H9 (cell line): ENCODE measurements at places on chromosomes 6 and 20. TPM values are rescaled to one million over a fixed set of nuclear protein-coding genes. Genes with fewer than 3 reads are reported as not detected.

Gene TRERF1
- 18.0 and 19.7 TPM in 2 replicates for total RNA-seq

Gene FAXC
- total RNA-seq, result 17.2 and 17.7 TPM in 2 replicates

- H3K27ac ChIP-seq, result no peak overlapping the region
- no peak overlapping the region for H3K4me3 ChIP-seq
- no peak for DNase-seq
- H3K4me1 ChIP-seq, result no peaks in the 10 kb centered on the region
- H3K36me3 ChIP-seq, result peaks cover 24% of the 10 kb centered on the region
- H3K27me3 ChIP-seq, result no peaks in the 10 kb centered on the region
Measured at GRCh38 chr20:6030453-6031080, 23.3 kb downstream of the LRRN4 start.

GRCh38 chr20:19880256-19881079, 122.4 kb downstream of the RIN2 start:
- no peaks in the 10 kb centered on the region for H3K36me3 ChIP-seq
- no peak for DNase-seq
- H3K4me1 ChIP-seq, result no peaks in the 10 kb centered on the region
- no peak overlapping the region for H3K4me3 ChIP-seq

Gene RAET1L
- total RNA-seq, result not detected in 2 replicates

DNA sequence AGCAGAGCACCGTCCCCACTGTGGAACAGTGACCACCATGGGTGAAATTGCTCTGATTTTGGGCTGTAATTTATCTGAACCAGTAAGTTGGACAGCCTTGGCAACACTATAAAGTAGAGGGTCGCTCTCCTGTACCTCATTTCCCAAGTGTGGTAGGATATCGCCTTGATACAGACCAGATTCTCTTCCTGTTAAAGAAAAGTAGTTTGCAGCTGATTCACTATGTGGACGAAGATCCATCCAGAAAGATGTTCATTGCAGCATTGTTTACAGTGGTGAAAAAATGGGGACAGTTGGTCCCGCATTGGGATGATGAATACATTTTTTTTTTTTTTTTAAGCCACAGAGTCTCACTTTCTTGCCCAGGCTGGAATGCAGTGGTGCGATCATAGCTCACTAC, 74.3 kb downstream of the SLX4IP start:
- no peak overlapping the region for H3K27ac ChIP-seq
- no peak overlapping the region for H3K4me3 ChIP-seq
- no peaks in the 10 kb centered on the region for H3K27me3 ChIP-seq
- no peaks in the 10 kb centered on the region for H3K36me3 ChIP-seq

Gene VSX1
- total RNA-seq, result not detected in 2 replicates

DNA sequence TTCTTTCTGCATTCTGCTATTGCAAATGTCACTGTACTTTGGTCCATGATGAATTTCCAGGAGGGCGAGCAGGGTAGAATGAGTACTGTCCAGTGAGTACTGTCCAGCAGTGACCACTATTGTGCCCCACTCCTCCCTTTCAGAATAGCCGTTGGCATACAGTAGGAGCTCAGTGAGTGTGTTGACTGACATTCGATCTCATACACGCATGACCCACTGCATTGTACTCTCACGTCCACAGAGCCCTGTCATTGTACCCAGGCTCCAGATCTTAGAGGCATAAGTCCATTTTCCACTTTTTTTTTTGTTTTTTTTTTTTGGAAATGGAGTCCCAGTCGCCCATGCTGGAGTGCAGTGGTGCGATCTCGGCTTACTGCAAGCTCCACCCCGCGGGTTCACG, 8.2 kb downstream of the DYNLRB1 start:
- no peaks in the 10 kb centered on the region for H3K27me3 ChIP-seq
- H3K4me1 ChIP-seq, result no peaks in the 10 kb centered on the region
- no peak overlapping the region for H3K4me3 ChIP-seq
- no peak overlapping the region for H3K27ac ChIP-seq
- DNase-seq, result no peak
- H3K36me3 ChIP-seq, result peaks cover 8% of the 10 kb centered on the region; the same call in 2 of the 3 replicates

Gene FAM217A
- total RNA-seq, result not detected in 2 replicates

Gene FHL5
- not detected in 2 replicates for total RNA-seq

Gene E2F1
- 57.9 and 58.7 TPM in 2 replicates for total RNA-seq

DNA sequence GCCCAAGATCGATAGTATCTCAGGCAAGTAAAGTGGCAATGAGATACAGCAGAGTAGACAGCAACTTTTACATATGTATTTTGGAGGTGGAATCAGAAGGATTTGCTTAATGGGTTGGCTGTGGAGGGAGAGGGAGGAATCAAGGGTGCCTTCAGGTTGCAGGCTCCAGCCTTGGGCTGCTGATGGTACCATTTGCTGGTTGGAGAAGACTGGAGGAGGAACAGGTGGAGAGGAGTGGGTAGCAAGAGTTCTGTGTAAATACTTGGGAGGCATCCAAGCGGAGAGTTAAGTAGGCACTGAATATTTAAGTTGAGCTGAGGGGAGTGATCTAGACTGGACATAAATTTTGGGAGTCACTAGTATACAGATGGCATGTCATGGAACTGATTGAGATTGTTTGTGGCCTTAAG, 5.2 kb downstream of the BICRAL start:
- H3K27me3 ChIP-seq, result no peaks in the 10 kb centered on the region
- no peak overlapping the region for H3K27ac ChIP-seq
- peaks cover 20% of the 10 kb centered on the region for H3K36me3 ChIP-seq
- DNase-seq, result no peak
- H3K4me3 ChIP-seq, result no peak overlapping the region
- peaks cover 3% of the 10 kb centered on the region; the same call in 1 of the 2 replicates for H3K4me1 ChIP-seq

DNA sequence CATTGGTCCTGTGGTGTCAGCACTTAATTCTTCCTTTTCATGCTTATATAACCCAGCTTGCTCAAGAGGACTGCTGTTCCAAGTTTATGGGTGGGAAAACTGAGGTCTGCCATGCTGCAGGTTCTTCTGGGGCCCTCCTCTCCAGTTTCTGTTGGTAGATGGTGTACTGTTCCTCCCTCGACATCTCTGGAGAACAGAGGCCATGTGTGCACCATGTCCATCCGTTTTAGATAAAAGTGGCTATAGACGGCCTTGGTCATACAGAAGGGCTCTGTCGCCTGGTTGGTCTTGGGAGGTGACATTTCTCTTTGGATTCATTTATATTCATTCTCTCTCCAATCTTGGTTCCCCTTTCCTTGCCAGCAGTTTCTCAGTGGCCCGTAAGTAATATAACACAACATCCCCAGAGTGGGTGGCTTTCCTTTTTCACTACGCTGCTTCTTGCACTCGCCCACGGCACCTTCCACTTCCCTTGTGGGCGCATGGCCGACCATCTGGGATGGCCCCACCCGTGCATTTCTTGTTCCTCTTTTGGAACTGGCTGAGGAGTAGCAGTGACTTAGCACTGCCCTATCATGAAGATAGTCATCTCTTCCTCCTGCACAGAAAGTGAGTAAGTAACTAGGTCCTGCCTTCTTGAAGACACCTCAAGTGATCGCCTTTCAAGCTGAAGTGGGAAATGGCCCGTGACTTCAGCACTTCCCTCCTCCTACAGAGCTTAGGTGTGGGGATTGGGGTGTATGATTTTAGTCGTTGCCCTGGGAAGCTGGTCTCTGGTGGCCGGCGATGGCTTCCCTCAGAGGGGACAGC, 94.2 kb downstream of the RREB1 start:
- no peaks in the 10 kb centered on the region for H3K27me3 ChIP-seq
- no peaks in the 10 kb centered on the region for H3K4me1 ChIP-seq
- H3K4me3 ChIP-seq, result no peak overlapping the region
- no peak overlapping the region for H3K27ac ChIP-seq

DNA sequence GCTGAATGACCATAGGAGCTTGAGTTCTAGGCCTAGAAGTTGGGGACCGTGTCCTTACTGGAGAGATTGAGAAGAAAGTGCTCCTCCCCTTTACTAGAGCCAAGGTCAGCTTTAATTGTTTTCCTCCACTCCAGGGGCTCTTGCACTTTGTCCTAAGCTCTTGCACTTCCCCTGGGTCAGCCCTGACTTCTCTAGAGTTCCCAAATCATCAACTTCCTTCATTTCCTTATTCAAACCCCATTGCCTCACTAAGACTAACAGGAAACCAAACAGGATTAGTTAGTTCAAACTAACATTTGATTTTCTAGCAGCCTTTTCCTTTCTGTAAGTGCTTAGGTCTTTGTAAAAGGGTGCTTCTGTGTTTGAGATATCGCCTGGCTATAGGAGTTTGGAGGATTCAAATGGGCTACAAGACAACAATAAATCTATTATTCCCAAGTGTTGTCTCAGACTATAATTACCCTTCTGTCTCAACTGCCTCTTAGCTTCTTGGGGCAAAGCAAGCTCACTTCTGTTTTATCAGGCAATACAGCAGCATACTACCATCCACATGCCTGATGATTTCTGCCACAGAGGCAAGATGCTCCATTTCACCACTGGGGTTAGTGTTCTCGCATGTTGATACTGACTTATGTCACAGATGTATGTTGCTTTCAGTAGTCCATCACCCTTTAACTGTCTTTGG, 12.8 kb upstream of the DTNBP1 start:
- no peak overlapping the region for H3K27ac ChIP-seq
- no peak for DNase-seq
- no peaks in the 10 kb centered on the region for H3K27me3 ChIP-seq
- no peak overlapping the region for H3K4me3 ChIP-seq
- peaks cover 5% of the 10 kb centered on the region for H3K4me1 ChIP-seq

DNA sequence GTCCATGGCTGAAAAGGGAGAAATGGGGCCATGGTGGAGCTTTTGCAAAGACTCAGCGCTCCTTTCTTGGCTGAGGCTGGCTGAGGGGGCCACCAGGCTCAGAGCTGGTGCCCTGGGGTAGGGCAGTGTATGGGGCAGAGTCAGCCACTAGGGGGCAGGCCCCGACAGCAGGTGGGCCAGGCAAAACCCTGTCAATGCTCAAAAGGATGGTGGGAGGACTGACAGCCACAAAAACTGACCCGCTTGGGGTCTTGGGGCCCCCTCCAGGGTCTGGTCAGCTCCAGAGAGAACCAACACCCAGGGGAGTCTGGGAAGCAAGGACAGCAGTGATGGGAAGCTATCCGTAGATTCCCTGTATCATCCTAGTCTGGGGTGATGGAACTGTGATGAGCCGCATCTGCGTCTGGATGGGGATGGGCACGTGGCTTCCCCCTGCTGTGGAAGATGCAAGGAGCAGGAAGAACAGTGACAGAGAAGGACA, 306.9 kb downstream of the DHX35 start:
- H3K4me3 ChIP-seq, result no peak overlapping the region
- H3K27ac ChIP-seq, result no peak overlapping the region
- H3K27me3 ChIP-seq, result no peaks in the 10 kb centered on the region
- H3K36me3 ChIP-seq, result no peaks in the 10 kb centered on the region; the same call in 2 of the 3 replicates

DNA sequence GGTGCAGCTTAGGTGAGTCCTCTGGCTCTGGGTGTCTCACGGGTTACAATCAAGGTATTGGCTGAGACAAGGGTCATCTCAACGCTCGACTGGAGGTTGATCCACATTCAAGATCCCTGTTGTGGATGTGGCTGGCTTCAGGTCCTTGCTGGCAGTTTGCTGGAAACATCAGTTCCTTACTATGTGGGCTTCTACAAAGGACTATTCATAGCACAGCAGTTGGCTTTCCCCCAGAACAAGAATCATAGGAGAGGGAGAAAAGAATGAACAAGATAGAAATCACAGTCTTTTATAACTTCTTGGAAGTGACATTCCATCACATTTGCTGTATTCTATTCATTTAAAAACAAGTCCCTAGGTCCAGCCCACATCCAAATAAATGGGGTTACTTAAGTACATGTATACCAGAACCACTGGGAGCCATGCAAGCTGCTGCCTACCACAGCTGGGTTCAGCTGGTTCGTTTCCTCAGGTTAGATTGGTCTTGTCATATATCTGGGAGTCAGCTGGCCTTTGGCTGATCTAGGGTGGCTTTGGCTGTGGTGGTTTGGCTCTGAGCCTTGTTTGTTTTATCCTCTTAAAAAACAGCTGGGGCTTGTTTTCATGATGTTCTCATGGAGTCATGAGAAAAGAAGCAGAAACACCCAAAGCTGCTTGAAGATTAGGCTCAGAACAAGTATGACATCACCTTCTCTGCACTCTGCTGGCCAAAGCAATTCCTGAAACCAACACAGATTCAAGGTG, 433.2 kb upstream of the SPTLC3 start:
- no peak for DNase-seq
- H3K27me3 ChIP-seq, result no peaks in the 10 kb centered on the region; the same call in 1 of the 2 replicates
- no peak overlapping the region for H3K4me3 ChIP-seq
- no peaks in the 10 kb centered on the region for H3K36me3 ChIP-seq
- no peaks in the 10 kb centered on the region for H3K4me1 ChIP-seq

Gene EFCAB8
- 0.09 TPM in 1 of 2 replicates, not detected in the other for total RNA-seq

DNA sequence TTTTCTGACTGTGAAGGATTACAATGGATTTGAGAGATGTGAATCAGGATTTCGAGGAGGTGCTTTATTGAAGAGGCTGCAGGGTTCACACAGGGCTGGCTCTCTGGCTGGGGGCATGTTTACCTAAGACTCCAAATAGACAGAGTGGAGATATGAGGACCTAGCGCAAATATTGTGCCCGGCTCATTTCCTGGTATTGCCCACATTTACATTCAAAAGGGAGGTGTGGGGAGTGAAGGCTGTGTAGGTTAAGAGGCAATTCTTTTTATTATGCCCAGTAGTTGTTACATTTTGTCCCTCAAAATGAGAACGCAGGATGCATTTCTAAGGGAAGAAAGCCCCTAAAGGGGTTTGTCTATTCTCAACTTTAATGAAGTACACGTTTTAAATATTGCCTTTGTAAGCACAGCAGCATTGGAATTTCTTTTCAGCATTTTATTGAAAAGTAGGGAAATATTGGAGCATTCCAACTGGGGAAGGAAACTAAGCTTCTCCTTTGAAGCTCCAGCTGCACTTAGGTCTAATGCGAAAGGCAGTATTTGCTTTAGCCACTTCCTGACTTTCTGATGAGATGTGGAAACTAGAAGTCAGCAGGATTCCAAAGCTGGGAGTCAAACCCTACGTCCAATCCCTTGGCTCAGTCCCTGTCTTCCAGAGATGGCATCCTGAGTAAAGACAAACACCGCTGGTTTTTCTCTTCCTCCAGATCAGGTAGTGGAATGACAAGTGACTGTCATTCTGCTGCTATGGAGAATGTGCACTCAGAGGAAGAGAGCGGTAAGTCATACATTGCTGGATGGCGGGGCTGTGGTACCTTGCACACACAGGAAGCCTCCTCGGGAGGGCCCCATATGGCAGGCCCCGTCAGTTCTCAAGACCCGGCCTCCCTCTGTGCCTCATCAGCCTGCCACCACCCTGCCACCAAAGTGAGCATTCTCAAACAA, 70.7 kb downstream of the MYB start:
- peak overlapping the region; percentile 79 for H3K27ac ChIP-seq
- DNase-seq, result no peak
- peaks cover 6% of the 10 kb centered on the region; the same call in 1 of the 2 replicates for H3K4me1 ChIP-seq

DNA sequence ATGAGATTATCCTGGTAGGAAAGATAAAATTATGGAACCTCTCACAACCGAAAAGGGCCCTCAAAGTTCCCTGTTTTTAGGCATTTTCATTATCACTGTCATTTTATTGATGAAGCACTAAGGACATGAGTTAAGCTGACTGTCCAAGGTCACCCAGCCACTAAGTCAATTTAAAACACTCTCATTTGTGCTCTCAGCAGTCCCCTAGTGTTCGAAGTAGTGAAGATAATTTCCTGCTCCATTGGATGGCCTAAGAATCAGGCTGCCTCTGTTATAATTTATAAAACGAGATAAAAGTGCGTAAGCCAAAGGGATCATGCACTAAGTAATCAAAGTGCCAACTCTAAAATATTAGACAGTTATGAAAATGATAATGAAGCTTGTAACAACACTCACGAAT, 169.1 kb downstream of the KIF16B start:
- H3K36me3 ChIP-seq, result peaks cover 26% of the 10 kb centered on the region
- no peaks in the 10 kb centered on the region for H3K27me3 ChIP-seq
- no peak overlapping the region for H3K4me3 ChIP-seq

Gene ME1
- 7.8 and 7.9 TPM in 2 replicates for total RNA-seq

Gene PPP1R16B
- 8.2 TPM in 2 replicates for total RNA-seq
